Amniotic epithelial cell (primary cell): ENCODE measurements at places on chromosomes 4 and X.
A peak's percentile ranks its signal among the peaks of the same experiment; 100 is the strongest.

GRCh38 chr4:174763454-174764104, 65.5 kb downstream of the GLRA3 start:
- peak; percentile 18 for DNase-seq

DNA sequence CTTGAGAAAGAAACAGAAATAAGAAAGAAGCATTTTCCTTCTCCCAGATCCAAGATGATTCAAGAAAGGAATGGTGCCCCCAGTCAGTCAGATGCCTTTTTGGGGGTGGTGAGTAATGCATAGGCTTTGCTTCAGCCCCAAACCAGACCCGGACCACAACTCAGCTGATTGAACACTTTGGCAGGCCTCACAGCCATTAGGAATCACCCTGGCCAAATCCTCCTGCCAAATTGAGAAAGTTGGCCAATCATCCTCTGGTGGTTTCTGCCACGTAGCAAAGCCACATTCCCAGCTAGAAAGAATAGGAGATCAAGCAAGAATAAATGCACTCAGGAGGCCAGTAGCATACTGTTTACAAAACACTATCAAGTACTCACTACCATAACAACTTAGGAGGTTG, 33.7 kb downstream of the FRMD7 start:
- DNase-seq, result peak; percentile 18

DNA sequence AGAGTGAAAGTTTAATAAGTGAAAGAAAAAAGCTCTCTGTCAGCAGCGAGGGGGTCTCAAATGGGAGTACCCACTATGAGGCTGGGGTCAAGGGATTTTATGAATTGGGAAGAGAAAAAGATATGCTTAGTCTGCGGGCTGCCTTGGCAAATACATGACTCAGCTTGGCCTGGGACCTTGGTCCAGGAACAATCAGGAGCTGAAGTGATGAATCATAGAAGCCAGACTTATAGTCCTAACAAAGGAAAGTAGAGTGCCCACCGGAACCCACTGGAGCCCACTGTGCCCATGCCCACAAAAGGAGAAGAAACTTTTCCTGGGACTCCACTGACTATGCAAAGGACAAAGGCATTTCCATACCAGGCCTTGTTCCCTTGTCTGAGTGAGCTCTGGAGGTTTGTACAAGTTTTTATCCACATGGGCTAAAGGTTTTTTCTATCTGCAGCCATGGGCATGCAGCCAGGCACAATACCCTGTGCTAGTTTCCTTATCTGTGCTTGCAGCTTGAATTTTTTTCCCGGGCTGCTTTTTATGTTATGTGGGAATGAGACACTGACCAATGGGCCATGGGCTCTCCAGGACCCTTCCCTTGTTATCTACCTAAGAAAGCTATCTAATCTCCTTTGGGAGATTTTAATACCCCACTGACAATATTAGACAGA, 201.7 kb downstream of the FAM133A start:
- peak; percentile 63 for DNase-seq

DNA sequence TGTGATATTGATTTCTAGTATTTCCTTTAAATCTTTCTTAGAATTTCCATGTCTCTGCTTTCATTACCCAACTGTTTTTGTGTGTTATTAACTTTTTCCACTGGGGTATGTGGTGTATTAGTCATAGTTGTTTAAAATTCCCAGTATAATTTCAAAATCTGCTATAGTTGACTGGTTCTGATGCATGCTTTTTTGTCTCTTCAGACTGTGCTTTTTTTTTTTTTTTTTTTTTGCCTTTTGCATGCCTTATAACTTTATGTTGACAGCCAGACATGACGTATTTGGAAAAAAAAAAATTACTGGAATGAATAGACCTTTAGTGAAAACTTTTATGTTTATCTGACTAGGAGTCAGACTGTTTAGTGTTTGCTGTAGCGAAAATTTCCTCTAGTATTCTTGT, 580.4 kb downstream of the ANKRD50 start:
- DNase-seq, result peak; percentile 80

GRCh38 chrX:150436195-150436594, 73.1 kb downstream of the MAMLD1 start:
- DNase-seq, result no peak
